NCI-H187 treated with DMSO at 0.1 percent for 48 hours (cell line): ENCODE measurements at places on chromosomes 12 and 14.

GRCh38 chr12:2501464-2502191 lies 293.1 kb upstream of the FKBP4 start:
- DNase-seq: no peak

DNA sequence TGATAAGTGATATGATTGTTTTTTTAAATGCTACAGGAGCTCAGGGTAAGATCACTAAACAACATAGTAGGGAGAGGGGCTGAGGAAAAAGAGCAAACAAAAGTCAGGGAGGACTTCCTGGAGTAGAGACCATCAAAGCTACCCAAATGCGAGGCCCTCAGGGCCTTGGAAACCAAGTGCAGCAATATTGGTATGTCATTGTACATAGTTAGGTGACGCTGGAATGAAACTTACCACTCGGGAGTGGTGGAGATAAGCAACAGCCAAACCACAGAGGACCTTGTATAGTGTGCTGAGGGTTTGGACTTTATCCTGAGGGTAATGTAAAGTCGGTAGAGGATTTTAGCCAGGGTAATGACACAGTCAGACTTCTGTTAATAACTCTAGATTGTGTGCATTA lies 13.8 kb downstream of the KITLG start:
- no peak for DNase-seq

GRCh38 chr14:96705422-96706092 lies 91.6 kb upstream of the VRK1 start:
- no peak for DNase-seq

GRCh38 chr14:104496095-104496494 lies 83.5 kb upstream of the C14orf180 start:
- no peak for DNase-seq

DNA sequence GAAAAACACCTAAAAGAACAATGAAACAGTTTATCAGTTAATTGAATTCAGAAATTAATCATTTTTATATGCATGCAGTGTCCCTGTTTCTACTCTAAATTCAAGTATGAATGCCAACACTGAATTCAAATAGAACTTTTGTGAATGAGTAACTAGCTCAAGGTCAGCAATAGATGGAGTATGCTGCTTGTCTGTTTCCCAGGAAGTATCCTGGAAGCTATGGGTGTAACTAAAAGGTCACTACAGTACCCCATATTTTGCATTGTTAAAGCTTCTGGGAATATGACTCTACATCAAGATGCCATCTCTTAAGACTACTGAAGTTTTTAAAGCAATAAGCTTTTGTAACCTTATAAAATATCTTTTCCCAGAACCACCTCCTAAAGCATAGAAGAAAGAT lies 681.4 kb upstream of the FBXO33 start:
- DNase-seq: no peak

GRCh38 chr14:105602799-105603793 lies 76.7 kb downstream of the TMEM121 start:
- DNase-seq: no peak

- no peak for DNase-seq
Measured at GRCh38 chr14:76329951-76330350, 46.0 kb upstream of the ESRRB start.

DNA sequence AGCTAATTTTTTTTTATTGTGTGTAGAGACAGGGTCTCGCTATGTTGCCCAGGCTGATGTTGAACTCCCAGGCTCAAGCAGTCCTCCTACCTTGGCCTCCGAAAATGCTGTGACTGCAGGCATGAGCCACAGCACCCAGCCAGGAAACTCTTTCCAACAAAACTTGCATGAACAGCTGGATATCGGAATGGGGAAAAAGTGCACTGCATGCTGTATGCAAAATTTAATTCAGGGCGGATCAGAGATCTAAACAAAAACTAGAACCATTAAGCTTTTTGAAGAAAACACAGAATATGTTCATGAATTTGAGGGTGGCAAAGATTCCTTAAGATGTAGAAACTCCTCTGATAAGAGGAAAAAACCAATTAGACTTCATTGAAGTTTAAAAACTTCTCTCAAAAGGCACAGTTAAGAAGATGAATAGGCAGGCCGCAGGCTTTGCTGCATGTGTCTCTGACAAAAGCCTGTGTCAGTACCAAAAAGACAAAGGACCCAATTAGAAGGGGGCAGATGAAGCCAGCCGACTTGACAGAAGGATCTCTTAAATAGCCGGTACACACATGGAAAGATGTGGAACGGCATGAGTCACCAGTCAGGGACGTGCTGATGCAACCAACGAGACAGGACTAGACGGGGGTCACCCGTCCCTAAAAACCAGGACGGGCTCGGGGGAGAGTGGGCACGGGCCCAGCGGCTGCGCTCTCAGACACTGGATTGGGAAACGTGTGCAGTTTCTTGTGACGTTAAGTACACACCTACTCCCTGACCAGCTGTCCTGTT lies 34.8 kb upstream of the MMP17 start:
- DNase-seq: no peak
